ENCODE measurements at places on chromosomes 13 and 19.

- DNase-seq, result no peak
These were observed 99.5 kb downstream of the ERCC5 start for GRCh38 chr13:102945324-102945815.

DNA sequence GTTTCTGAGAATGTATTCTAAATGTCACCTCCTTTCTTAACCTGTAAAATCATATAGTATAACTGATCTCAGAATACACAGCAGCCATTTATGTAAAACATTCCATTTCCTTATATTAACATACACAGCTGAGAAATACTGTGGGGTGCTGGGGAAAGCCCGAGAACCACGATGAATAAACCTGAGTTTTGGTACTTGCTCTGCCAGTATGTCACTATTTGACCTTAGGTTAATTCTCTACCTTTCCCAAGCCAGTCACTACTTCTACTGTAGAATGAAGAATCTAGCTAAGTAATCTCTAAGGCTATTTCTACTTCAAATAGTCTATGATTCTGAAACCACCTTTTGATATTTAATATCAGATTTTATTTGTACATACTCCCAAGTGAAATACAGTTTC lies 173.7 kb downstream of the TBC1D4 start:
- DNase-seq, result no peak

GRCh38 chr13:22102271-22102670 lies 431.4 kb downstream of the FGF9 start:
- DNase-seq, result no peak

- DNase-seq, result no peak
These were observed 737.4 kb downstream of the UQCRFS1 start for GRCh38 chr19:28475525-28475924.

DNA sequence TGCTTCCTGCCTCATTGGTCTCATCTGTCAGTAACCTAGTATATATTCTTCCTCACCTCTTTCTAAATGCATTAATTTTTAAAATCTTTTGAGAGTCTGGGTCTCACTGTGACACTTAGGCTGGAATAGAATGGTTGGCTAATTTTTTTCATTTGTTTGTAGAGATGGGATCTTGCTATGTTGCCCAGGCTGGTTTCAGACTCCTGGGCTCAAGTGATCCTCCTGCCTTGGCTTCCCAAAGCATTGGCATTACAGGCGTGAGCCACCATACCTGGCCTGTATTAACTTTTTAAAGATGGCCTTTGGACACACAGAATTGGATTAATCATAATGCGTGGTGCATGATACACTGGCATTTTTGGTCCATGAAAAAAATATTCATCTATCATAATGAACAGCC lies 29.9 kb downstream of the SIPA1L3 start:
- DNase-seq, result no peak

GRCh38 chr13:93086329-93086728 lies 140.3 kb upstream of the GPC6 start:
- DNase-seq, result no peak

- no peak for DNase-seq
These were observed 351.6 kb upstream of the KLF12 start for GRCh38 chr13:74485757-74486156.

DNA sequence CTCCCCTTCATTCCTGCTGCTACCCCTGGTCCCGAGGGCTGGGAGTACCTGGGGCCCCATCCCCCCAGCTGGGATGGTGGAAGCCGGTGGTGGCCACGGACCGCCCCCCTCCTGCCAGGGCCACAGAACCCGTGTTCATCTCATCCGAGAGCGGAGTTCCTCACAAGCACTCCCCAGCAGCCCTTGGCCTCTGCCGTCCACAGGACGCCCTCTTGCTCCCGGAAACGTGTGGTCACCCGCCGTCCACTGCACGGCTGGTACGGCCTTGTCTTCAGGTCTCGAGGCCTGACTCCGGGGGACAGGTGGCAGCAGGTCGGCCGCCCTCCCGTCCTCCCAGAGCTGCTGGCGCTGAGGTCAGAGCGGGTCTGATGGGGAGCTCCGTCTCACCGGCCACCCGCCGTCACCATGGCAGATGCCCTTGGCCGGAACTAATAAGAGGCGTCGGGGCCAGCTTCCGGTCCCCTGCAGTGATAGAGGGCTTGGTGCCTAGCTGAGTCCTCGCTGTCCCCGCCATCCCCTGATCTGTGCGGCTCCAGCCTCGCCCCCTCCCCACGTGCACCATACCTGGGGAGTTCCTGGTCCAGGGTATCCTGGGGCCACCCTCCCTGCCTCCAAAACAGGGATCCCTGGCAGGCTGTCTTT lies 16.5 kb upstream of the CSNK1G2 start:
- DNase-seq, result no peak

DNA sequence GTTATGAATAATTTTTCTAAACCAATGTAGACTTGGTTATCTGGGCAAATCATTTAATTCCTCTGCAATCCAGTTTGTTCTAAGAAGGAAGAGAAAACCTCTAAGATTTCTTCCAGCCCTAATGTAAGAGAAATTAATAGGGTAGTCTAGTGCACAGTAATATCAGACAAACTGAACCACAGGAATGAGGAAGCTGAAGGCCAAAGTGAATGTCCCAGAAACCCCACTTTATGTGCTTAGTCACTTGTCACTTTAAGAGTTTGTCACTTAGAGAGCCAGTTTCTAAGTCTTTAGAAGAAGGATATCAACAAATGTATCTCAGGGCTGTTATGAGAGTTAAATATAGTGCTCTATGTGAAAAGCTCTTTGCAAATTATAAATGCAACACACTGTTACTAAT lies 750.6 kb downstream of the DIAPH3 start:
- no peak for DNase-seq

- DNase-seq, result no peak
These were observed 130.1 kb upstream of the KLF12 start for GRCh38 chr13:74264333-74264732.

GRCh38 chr13:95074820-95075219 lies 226.4 kb downstream of the ABCC4 start:
- no peak for DNase-seq

DNA sequence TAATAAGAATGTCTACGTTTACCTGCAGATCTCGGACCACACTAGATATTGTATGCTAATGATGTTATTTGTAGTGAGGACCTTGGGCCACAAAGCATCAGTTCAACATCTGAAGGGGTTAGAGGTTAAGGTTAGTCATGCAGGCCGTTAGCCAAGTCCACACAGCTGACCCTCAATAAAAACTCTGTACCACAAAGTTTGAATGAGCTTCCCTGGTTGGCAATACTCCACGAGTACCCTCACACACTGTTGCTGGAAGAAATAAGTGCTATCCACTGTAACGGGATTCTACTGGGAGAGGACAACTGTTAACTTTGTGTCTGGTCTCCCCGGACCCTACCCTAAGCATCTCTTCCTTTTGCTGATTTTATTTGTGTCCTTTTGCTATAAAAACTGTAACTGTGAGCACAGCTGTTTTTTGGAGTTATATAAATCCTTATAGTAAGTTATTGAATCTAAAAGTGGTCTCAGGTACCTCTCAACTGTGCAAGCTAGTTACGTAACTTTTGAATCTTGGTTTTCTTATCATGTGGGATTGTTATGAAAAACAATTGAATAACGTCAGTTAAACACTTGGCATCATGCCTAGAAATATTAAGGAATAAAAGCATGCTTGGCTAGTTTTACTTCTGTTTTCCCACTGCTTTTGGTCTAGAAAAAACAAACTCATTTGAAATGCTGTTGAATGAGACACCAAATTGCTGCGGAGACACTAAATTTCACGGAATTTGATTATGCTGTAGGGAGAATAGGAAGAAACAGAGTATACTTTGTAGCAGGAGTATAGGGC lies 181.5 kb downstream of the DNAJC3 start:
- DNase-seq, result no peak

DNA sequence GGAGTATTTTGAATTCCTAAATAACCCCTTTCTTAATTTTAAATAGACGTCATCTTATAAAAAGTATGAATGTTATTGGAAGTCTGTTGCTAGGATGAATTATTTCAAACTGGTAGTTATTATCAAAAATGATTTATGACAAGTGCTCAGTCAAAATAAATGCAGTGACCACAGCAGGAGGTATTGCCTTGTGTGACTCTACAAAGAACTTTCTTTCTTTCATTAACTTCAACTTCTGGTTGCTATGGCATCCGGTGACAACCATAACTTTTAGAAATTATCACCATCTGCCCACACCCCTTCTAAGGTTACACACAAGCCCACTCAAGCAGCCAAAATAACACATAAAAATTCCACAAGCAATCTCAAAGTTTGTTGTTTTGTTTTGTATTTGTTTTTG lies 189.9 kb downstream of the DACH1 start:
- DNase-seq, result no peak

Data from hippocampal formation (tissue), 2 donors.